Stimulated activated naive CD4-positive, alpha-beta T cell (primary cell): ENCODE measurements at places on chromosomes 2 and 18.

DNA sequence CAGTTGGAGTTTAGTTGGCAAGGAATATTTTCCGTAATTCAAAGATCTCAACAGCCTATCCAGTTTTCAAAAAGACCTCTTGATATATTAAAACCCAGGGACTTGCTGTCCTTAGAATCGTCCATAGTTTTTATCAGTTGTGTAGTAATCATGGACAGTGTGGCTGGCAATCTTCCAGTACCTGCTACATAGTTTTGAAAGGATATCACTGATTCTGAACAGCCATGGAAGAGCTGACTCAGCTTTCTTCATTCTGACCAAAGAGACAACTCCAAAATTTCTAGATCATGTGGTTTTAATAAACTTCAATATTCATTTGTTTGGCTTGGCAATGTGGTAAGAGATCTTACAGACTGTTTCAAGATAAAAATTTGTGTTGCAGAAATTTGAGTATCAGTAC, 616.7 kb downstream of the TDRD15 start:
- DNase-seq: no peak

DNA sequence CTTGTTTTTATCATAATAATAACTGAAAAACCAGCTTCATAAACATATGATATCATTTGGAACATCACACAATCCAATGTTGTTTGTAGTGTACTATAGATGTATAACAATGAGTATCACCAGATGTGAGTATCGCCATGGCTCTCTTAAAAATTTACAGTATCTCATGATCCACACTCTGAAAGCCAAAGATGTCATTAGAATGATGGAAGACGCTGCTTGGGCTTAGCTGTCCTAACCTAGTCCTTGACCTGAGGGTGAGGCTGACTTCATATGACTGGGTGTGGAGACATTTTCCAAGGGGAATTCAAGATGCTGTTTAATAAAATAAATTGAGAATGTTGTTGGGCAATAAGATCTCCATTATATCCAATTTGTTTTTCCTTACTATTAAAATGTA, 242.6 kb downstream of the RIT2 start:
- no peak for DNase-seq

- DNase-seq: no peak
Observed at GRCh38 chr2:127700527-127701192, 637 bp upstream of the SFT2D3 start.

- DNase-seq: no peak
Observed at GRCh38 chr2:121524685-121525425, 5.8 kb upstream of the RNU4ATAC start.

DNA sequence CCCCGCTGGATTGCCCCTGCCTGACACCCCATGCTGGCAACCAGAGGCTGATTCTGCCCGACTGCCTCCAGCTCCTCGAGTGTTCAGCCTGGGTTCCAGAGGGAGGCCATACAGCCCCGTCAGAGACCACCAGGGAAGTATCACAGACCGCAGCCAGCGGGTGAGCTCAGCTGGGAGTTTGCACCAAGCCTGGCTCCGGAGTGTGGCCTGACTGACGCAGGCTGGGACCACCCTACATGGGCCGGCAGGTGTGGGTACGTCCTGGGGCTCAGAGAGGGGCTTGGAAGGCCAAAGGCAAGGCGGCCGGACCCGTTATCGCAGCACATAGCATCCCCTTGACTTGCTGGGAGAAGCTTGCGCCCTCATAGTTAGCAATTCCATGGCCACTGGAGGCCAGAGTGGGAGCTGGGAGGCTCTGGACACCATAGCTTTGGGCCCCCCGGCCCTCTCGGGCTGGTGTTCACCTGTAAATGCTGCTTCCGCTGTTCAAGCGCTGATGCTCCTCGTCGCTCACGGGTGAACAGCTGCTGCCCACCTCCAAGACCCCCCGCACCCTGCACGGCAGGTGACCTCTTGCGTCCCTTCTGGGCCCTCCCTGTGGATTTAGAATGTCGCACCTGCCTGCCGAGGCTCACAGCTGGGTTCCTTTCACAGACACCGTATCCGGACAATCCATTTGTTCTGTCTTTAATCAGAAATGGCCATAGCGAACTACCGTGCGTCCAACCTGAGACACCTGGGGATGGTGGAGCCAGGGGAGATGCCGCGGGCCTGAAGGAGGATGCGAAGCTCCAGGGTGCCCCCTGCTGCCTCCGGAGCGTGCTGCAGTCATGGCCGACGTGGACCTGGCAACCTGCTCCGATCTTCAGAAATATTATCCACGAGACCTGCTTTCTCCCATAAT, 31.2 kb upstream of the SLC66A3 start:
- peak; percentile 31 for DNase-seq

DNA sequence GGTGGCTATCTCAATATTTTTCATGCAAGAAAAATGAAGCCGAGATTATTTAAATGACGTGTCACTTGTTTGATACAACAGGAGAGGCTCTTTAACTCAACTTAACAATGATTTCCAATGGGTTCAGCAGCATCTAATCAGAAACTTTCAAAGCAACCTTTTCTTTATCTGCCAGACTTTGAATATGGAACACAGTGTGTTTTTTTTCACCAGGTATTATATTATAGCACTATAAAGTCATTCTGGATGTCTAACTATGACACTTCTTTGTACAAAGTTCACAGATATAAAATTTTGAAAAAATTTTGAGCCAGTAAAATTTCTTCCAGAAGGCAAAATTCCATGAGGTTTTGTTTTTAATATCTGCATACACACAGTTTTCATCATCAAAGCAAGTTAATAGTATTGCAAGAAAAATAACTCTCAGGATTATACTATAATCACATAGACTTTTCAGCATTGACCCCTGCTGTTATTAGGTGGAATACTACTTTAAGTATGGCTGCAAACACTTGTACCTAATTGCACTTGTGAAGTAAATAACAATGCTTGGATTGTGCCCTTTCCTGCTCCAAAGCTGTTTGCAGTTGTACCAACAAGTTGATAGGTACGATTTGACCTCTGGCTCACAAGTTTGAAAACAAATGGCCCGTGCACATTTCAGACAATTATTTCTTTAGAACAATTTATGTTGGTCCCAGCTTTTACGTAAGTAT, 44.0 kb upstream of the DSG1 start:
- DNase-seq: no peak

GRCh38 chr18:46447323-46447722, 209.7 kb downstream of the LOXHD1 start:
- DNase-seq: no peak

- DNase-seq: no peak
Observed at GRCh38 chr2:173298536-173299097, 56.1 kb upstream of the CDCA7 start.

DNA sequence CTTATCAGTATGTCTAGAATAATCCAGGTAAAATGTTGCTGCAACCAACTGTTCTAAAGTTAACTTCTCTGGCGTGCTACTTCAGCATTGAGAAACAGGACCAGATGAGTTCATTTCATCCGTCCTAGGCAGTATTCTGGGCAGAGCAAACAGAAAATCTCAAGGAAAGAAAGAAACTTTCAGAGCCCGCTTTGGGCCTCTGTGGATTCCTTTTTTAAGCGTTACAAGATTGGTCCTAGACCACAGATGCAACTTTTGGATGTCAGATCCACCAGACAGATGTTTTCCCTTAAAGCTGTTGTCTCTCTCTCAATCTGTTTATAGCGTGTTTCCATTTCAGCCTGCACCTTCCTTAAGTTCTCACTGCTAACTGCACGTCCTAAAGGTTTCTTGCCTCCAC, 75.0 kb downstream of the BCL2 start:
- DNase-seq: no peak

DNA sequence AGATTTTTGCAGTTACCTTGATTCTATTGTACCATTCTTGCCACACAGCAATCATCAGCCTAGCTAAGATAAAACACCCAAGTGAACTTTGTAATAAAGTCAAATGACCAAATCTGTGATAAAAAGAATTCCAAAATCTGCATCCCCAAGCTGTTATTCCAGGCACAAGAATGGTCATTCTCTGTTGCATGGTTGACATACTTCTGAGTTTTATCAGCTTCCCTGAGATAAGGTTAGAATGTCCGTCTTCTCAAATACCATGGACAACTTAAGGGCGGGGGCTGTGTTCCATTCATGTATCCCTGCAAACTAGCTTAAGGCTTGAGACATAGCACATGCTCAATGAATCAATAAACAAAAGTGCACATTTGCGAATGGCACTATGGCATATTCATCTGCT, 8.1 kb upstream of the BMP10 start:
- DNase-seq: no peak

GRCh38 chr2:28647682-28648081, 103.9 kb upstream of the PPP1CB start:
- no peak for DNase-seq

DNA sequence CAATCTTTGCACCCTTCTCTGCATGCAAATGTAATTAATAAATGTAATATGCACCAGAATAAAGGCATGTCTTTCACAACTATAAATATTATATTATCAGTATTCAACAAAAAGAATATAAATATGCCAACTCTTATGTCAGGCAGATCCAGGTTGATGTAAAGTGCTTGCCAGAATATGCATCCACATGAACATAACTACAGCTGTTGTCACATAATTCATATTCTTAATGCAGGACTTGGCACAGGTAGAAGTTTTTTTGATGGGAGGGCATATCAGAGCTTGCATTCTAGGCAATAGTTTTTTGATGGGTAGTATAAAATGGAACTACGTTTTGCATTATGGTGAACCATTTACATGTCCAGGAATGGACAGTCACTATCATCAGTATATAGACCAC, 544.3 kb downstream of the ZNF804A start:
- DNase-seq: no peak

- DNase-seq: no peak
Observed at GRCh38 chr18:69874058-69874457, 73.6 kb downstream of the CD226 start.

DNA sequence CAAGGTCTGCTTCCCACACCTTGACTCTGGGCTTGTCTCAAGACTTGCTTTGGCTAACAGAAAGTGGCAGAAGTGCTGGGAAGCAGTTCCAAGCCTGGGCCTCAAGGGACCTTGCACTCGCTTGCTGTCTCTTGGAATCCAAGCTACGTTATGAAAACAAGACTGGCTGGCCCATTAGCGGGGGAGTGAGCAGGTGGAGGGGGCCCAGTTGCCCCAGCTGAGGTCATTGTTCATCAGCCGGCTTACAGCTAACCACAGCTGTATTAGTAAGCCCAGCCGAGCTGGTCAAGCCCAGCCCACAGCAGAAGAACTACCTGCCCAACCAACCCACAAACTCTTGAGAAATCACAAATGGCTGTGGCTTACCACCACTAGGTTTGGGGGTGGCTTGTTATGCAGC, 63.1 kb downstream of the MARCO start:
- DNase-seq: no peak

DNA sequence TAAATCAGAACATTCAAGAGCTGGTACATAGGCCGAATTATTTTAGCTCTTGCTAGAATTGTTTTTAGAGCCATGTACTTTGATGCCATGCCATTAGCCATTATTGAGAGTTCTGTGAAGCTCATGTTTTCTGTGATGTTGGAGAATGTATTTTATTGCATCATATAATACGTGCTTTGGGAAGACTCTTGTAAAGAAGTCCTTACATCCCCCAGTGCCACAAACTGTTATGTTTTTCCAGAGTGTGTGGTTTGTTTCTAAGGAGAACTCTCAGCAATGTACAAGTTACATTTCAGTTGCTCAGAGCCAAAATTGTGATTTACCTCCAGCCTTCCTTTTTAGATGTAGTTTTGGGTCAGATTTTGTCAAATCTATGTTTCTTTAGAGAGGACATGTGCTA, 148.6 kb downstream of the HAUS1 start:
- no peak for DNase-seq

DNA sequence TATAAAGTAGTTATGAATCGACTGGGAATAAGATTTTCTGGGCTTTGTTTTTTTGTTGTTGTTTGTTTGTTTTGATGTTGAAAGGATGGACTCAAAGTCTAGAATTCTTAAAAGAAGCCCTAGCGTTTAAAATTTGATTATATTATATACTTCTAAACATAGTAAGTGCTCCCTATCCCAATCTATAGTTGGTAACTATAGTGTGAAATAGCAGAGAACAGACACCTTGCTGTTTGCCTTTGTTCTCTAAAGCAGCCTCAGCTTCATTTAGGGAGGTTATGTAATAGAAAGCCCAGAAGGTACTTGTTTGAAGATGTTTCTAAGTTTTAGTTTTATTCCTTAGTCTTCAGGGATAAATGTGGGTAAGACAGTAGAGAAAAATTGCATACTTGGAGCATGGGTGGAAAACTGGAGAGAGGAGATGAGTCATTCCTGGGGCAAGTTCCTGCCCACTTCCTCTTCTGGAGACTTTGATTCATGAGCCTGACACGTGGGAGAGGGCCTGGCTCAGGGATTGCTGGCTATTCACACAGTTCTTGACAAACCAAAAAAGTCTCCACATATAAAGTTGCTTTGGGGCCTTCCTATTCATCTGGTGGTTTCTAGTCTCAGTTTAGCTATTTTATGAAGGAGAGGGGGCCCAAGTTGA, 131.9 kb downstream of the MYO1B start:
- DNase-seq: no peak

DNA sequence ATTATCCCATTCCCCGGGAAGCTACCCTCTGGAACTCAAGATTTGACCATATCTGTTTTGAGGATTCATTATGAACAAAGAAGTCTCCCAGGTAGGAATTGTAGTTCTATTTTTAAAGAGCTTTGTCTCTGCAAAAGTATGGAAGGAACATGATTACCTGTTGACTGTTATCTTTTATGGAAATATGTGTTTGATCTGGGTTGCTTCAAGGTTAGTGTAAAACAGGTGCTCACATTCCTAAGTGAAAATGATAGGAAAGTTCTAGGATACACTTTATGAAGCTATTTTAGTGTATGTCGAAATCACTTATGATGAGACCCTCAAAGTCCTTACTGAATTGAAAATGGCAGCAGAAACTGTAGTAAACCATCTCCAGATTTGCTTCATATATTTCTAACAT, 149.2 kb downstream of the PTRHD1 start:
- no peak for DNase-seq
